Muscle of back (tissue), 13 donors: ENCODE measurements at places on chromosomes 7 and 10.

- DNase-seq, result no peak
Measured at GRCh38 chr10:11434324-11434723, 177.1 kb downstream of the USP6NL start.

DNA sequence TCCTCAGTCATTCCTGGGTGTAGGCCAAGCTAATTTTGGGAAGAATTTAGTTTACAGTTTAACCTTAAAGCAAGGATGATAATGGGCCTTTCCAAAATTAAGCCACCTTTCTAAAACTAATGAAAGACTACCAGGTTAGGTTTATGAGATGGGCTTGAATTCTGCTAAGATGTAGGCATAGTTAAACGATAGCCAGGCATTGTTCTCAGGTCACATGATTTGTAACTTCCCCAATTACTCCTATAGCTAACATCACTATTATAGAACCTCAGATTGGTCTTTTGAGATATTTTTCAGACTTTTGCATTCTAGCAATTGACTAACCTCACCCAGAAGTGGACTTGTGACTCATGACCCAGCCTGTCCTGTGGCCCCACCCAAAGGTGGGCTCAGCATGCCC is 7.0 kb upstream of the NUB1 start:
- no peak for DNase-seq

DNA sequence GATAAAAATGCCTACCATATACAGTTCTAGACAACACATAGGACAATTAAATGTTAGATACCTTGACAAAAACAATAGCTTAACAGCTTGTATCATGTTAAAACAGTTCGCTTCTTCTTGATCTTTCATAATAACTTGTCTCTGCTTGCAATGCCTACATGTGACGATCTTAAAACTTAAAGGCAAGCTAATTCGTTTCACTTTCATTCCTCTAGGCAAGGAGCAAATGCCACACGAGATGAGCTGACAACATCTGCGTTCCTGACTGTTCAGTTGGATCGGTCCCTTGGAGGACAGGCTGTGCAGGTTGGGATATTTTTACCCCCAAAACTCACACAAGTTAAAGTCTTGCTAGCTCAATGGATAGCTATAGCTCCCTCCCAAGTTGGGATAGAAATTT is 51.6 kb upstream of the ARL4A start:
- no peak for DNase-seq

- peak; percentile 38 for DNase-seq
Measured at GRCh38 chr7:1810961-1811849, 141.1 kb downstream of the ELFN1 start.

DNA sequence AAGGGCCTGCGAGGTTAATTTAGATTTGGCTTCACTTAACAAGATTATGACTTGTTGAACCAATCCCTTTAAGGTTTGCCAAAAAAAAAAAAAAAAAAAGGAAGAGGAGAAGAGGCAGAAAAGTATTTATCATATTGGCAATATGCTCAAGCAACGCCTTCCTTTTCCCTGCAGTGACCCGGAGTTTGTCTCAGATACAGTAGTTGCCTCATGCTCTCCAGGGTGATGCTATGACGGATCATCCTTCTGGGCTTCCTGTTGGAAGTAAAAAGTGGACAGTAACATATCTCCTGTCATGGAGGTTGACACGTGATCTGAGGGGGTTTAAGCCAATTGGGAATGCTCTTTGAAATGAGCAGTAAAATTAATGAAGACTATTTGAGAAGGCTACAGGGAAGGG is 117.3 kb downstream of the BMPER start:
- no peak for DNase-seq

GRCh38 chr10:89916468-89917215 is 215.3 kb downstream of the KIF20B start:
- DNase-seq, result no peak

- peak; percentile 24 for DNase-seq
Measured at GRCh38 chr10:116521424-116522290, 24.1 kb upstream of the PNLIP start.

- peak; percentile 90 for DNase-seq
Measured at GRCh38 chr10:31320550-31321211, 1.7 kb downstream of the ZEB1 start.
